ENCODE measurements at places on chromosomes 12 and 14.

DNA sequence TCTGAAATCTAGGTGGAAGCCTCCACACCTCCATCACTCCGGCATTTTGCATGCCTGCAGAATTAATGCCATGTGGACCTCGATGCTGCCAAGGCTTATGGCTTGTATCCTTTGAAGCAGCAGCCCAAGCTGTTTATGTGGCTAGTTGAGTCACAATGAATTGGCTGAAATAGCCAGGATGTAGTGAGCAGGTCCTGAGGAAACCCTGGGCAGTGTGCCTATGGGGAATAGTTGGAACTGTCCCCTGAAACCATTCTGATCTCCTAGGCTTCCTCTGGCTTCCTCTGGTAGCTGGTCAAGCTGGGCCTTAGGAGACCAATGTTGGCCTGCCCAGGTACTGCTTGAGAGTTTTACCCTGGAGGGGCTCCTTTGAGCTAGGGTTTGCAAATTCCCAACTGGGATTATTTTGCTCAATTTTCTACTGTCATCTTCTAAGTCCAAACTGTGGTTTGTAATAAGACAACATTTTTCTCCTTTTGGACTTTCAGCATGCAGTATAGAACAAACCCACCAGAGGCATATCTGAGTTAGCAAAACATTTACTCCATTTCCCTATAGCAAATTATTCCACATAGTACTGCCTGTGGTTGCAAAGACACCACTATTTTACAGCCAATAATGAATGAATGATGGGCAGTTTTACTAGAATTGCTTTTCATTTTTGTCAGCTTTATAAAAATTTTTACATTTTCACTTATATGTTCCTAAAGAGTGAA, 85.1 kb upstream of the AMIGO2 start:
- peak overlapping the region; percentile 38 for H3K27ac ChIP-seq
- no peak overlapping the region for H3K4me3 ChIP-seq
- peaks cover 22% of the 10 kb centered on the region for H3K4me1 ChIP-seq
- DNase-seq, result peak; percentile 43

GRCh38 chr12:64610660-64611340, 505 bp downstream of the RASSF3 start:
- peak overlapping the region; percentile 81 for H3K27ac ChIP-seq
- DNase-seq, result peak; percentile 39
- peaks cover 6% of the 10 kb centered on the region for H3K36me3 ChIP-seq
- peaks cover 38% of the 10 kb centered on the region for H3K4me1 ChIP-seq
- H3K27me3 ChIP-seq, result no peaks in the 10 kb centered on the region

DNA sequence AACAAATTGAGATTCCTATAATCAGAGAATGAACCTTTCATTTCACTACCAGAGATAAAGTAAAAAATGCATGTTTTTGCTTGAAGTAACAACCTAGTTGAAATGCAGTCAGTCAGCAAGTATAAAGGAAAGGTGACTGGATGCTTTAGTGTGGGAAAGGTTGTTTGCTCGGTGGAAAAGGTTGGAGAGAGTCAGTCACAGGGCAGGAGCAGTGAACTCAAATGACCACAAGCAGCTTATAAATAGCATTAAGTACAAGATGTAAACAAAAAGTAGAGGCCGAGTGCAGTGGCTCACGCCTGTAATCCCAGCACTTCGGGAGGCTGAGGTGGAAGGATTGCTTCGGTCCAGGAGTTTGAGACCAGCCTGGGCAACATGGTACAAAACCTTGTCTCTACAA, 98.1 kb upstream of the FGD4 start:
- H3K27me3 ChIP-seq, result no peaks in the 10 kb centered on the region
- H3K4me1 ChIP-seq, result peaks cover 22% of the 10 kb centered on the region
- DNase-seq, result no peak
- peaks cover 6% of the 10 kb centered on the region for H3K36me3 ChIP-seq
- H3K4me3 ChIP-seq, result no peak overlapping the region

- H3K36me3 ChIP-seq, result no peaks in the 10 kb centered on the region
- no peak overlapping the region for H3K4me3 ChIP-seq
- no peak overlapping the region for H3K27ac ChIP-seq
Observed at GRCh38 chr14:64550621-64551333, 1.0 kb downstream of the PPP1R36 start.

- H3K27ac ChIP-seq, result no peak overlapping the region
- no peak for DNase-seq
- no peak overlapping the region for H3K4me3 ChIP-seq
- 0 out of 2 replicates have a peak, but pooled peaks cover 4% of the 10 kb centered on the region for H3K36me3 ChIP-seq
Observed at GRCh38 chr14:56886471-56887062, 76.3 kb upstream of the OTX2 start.

DNA sequence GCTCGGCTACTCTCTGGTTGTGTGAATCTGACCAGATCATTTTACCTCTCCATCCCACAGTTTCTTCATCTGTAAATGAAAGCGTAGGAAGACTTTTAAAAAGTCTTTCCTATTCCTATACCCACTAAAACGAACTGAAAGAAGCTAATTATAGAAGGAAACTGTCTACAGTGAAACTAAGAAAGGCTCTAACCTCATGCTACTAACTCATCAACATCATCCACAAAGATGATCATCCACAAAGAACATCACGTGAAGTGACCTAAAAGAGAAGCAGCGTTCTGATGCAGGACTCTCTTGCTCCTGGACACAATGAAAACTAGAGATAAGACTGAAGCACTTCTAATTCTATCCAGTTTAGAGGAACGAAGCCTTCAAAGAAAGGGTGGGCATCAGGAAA, 58.5 kb upstream of the OSBPL8 start:
- no peak for DNase-seq
- no peak overlapping the region for H3K27ac ChIP-seq
- H3K4me1 ChIP-seq, result peaks cover 8% of the 10 kb centered on the region
- H3K4me3 ChIP-seq, result no peak overlapping the region
- H3K36me3 ChIP-seq, result no peaks in the 10 kb centered on the region

- H3K4me3 ChIP-seq, result no peak overlapping the region
- H3K27ac ChIP-seq, result no peak overlapping the region
- DNase-seq, result peak; percentile 29
Observed at GRCh38 chr14:24818058-24818822, 184.2 kb upstream of the GZMB start.

DNA sequence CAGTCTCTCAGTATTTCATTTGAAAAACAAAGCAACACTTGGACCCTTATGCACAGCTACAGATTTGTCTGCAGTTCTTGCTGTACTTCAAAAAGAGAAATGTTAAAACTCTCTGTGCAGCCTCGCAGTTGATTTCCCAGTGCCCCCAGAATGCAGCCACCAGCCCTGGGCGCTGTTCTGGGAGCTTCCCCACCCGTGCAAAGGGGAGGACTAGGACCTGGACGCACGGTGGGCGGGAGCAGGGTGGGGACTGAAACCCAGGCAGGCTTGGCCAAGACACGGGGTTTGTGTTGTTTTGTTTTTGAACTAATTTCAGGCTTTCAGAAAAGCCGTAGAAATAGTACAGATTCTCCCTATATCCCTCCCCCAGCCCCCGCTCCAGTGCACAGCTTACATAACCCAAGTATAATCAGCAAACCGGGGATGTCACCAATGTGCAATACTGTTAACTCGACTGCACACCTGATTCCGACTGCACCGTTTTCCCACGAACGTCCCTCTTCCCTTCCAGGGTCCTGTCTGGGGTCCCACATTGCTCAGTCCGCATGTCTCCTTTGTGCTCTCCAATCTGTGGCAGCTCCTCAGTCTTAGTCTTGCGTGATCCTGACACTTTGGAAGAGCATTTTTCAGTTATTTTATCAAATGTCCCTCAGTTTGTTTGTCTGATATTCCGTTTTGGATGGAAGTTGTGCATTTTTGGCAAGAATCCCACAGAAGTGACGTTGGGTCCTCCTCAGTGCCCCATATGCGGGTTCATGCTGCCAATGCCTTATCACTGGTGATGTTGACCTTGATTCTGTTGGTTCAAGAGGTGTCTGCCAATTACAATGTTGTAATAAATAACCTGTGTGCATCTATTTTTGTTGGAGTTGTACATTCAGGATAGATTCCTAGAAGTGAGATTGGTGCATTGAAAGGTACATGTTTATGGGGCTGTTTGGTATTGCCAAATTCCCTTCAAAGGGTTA, 95.9 kb downstream of the SETD3 start:
- no peak for DNase-seq
- peaks cover 19% of the 10 kb centered on the region for H3K27me3 ChIP-seq

GRCh38 chr12:99879439-99879838, 105.3 kb downstream of the ANKS1B start:
- H3K27ac ChIP-seq, result no peak overlapping the region
- H3K4me3 ChIP-seq, result no peak overlapping the region
- H3K36me3 ChIP-seq, result no peaks in the 10 kb centered on the region
- no peak for DNase-seq
- H3K4me1 ChIP-seq, result no peaks in the 10 kb centered on the region

DNA sequence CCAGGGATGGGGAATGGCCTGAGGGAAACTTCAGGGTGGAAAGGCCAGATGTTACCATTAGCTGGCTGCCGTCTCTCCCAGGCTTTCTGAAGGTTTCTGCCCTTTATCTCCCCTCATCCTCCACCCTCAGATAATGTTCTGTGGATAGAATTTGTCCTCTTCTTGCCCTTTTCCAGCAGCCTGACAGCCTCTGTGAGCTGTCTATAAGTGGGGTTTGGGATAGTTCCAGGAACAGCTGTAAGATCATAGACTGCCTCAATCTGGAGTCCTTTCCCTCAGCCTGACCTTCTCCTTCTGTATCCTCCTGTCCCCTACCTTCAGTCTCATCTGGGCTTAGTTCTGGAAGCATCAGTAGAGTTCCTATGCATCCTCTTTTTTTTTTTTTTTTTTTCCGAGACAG, 2.8 kb upstream of the RND1 start:
- DNase-seq, result no peak
- H3K4me3 ChIP-seq, result no peak overlapping the region
- peaks cover 13% of the 10 kb centered on the region for H3K4me1 ChIP-seq
- H3K27me3 ChIP-seq, result peaks cover 35% of the 10 kb centered on the region
- no peaks in the 10 kb centered on the region for H3K36me3 ChIP-seq
- H3K27ac ChIP-seq, result no peak overlapping the region

DNA sequence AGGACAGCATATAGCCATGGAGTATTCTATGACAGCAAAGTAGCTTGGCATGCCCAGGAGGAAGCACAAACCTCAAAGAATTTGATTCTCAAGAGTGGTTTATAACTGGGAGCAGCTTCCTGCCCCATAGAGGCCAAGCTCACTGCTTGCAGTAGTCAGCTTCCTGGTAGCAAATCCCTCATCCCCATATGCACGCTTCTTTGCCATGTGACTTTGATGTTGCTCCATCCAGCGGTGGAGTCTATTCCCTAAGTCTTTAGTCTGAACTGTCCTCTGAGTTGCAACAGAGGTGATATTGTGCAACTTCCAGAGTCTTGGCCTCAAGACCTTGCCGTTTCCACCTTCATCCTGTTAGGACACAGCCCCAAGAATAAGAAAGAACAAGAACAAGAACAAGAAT, 996.8 kb upstream of the TMEM132C start:
- H3K27ac ChIP-seq, result peak overlapping the region; percentile 70
- H3K4me3 ChIP-seq, result no peak overlapping the region
- peak; percentile 91 for DNase-seq
- peaks cover 76% of the 10 kb centered on the region for H3K4me1 ChIP-seq
- no peaks in the 10 kb centered on the region for H3K27me3 ChIP-seq

GRCh38 chr12:96020314-96021003, 14.9 kb downstream of the LTA4H start:
- no peaks in the 10 kb centered on the region for H3K27me3 ChIP-seq
- no peak overlapping the region for H3K27ac ChIP-seq
- H3K4me3 ChIP-seq, result no peak overlapping the region
- H3K36me3 ChIP-seq, result peaks cover 6% of the 10 kb centered on the region
- no peaks in the 10 kb centered on the region for H3K4me1 ChIP-seq
- no peak for DNase-seq

- no peak overlapping the region for H3K27ac ChIP-seq
- H3K4me1 ChIP-seq, result no peaks in the 10 kb centered on the region
- H3K4me3 ChIP-seq, result no peak overlapping the region
- DNase-seq, result no peak
- H3K27me3 ChIP-seq, result peaks cover 20% of the 10 kb centered on the region
Observed at GRCh38 chr12:5619628-5620027, 187.7 kb downstream of the NTF3 start.

DNA sequence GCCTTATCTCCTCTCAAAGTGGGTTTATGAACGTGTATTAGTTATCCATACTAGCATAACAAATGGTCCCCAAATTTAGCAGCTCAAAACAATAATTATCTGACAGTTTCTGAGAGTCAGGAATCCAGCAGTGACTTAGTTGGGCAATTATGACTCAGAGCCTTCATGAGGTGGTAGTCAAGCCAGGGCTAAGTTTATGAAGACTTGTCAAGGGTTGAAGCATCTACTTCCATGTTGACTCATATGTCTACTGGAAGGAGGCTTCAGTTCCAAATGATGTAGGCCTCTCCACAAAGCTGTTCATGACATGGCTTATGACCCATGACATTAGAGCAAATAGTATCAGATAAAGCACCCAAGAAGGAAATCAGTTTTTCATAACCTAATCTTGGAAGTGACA, 73.2 kb downstream of the IPO8 start:
- H3K36me3 ChIP-seq, result no peaks in the 10 kb centered on the region
- DNase-seq, result peak; percentile 61
- H3K4me3 ChIP-seq, result no peak overlapping the region
- H3K4me1 ChIP-seq, result peaks cover 12% of the 10 kb centered on the region
- H3K27me3 ChIP-seq, result peaks cover 4% of the 10 kb centered on the region

DNA sequence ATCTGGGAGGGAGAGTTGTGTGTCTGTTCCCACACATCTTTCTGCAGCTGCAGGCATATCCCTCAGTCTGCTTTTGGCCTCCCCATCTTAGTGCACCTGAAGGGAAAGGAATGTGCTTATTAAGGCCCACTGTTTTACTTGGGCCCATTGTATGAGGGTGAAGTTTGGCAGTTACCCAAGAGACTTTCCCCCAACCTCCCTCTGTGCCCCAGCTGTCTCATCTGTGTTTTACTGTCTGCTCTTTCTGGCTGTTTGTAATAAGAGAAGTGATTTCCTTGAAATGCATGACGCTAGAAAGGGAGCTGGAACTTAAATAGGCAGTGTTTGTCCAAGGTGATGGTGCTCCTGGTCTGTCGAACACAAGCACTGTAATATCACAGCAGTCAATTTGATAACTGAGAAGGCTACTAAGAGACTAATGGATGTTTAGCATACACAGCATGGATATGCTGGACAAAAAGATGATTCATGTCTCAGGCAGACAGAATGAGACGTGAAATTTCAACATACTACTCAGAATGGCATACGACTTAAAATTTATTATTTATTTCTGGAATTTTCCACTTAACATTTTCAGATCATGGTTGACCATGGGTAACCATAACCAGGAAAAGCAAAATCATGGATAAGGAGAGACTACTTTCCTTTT, 43.6 kb downstream of the FSCB start:
- H3K4me1 ChIP-seq, result no peaks in the 10 kb centered on the region
- no peaks in the 10 kb centered on the region for H3K36me3 ChIP-seq
- no peak overlapping the region for H3K4me3 ChIP-seq
- H3K27ac ChIP-seq, result no peak overlapping the region

DNA sequence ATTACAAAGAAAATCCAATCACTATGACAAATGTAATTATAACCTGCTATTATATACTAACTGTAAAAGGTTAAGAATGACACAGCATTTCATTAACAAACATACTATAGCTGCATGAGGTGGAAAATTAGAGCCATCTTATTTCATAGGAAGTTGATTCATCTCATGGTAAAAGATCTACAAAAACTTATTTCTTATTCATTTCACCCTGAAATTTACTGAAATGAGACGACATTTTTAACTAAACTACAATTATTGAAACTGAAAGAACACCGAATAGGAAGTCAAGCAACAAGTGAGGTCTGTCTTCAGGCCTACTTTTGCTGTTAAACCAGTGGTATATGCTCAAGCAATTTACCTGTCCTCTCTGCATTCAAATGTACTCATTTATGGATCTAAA, 87.2 kb downstream of the CEP83 start:
- H3K36me3 ChIP-seq, result peaks cover 5% of the 10 kb centered on the region
- no peak for DNase-seq
- no peak overlapping the region for H3K27ac ChIP-seq
- H3K4me3 ChIP-seq, result no peak overlapping the region
- H3K4me1 ChIP-seq, result peaks cover 6% of the 10 kb centered on the region
